ENCODE measurements at places on chromosomes 11 and 22.
A peak's percentile ranks its signal among the peaks of the same experiment; 100 is the strongest.

DNA sequence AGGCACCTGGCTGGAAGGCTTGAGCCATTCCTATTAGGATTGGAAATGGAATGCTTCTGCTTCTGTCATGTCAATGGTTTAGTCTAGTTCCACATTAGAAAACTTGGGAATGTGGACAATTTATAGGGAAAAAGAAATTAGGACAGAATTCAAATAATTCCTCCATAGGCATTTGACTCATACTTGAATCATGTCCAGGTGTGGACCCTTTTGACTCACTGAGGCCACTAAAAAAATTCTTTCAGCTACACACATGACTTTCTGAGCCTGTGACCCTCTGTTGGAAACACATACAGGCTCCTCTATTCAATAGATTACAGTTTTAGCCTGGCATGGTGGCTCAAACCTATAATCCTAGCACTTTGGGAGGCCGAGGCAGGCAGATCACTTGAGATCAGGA, 100.5 kb downstream of the RASSF10 start:
- no peak for DNase-seq

GRCh38 chr11:57322256-57323166, 2.2 kb downstream of the TNKS1BP1 start:
- DNase-seq: peak; percentile 99

GRCh38 chr11:114291842-114292680, 4.1 kb upstream of the NNMT start:
- peak; percentile 94 for DNase-seq

GRCh38 chr11:12232160-12232559, 121.8 kb downstream of the MICAL2 start:
- peak; percentile 38 for DNase-seq

- no peak for DNase-seq
Observed at GRCh38 chr11:75380716-75381420, 18.4 kb upstream of the RPS3 start.

- DNase-seq: peak; percentile 61
Observed at GRCh38 chr22:46055181-46055875, 78.4 kb upstream of the WNT7B start.

DNA sequence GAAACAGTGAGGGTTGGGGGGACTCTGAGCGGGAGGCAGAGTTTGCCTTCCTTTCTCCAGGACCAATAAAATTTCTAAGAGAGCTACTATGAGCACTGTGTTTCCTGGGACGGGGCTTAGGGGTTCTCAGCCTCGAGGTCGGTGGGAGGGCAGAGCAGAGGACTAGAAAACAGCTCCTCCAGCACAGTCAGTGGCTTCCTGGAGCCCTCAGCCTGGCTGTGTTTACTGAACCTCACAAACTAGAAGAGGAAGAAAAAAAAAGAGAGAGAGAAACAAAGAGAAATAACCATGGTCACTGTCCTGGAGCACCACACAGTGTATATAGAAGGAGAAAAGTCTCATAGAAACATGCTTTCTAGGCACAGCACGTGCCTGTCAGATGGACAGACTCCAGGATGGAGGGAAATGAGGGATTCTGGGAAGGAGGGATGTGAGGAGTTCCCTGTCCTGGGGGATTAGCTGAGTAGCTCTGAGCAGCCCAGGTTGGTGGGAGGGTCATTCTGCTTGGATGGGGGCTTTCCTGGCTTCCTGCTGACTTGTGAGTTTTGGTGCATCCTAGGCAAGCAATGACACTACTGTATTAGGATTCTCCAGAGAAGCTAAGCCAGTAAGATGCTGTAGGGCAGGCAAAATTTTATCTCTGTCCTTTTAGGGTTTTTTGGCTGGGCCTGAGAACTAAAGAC, 3.1 kb downstream of the GSTP1 start:
- no peak for DNase-seq

DNA sequence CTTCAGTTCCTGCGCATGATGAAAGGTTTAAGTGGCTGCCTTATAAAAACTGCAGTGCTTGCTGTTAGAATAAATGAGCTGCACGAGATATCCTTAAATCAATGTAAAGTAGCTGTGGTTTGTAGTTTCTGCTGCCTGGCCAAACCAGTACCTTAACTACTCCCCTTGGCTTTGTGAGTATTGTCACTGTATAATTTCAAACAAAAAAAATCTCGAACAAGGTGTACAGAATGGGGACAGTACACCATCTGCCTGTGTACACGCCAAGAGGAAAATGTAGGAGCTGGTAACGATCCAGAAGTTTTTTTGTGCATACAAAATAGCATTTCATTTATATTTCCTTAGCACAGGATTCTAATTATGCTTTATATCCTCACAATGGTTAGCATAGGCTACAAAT, 20.6 kb upstream of the NDUFC2 start:
- no peak for DNase-seq

GRCh38 chr22:20000246-20001081, 16.2 kb downstream of the ARVCF start:
- no peak for DNase-seq

DNA sequence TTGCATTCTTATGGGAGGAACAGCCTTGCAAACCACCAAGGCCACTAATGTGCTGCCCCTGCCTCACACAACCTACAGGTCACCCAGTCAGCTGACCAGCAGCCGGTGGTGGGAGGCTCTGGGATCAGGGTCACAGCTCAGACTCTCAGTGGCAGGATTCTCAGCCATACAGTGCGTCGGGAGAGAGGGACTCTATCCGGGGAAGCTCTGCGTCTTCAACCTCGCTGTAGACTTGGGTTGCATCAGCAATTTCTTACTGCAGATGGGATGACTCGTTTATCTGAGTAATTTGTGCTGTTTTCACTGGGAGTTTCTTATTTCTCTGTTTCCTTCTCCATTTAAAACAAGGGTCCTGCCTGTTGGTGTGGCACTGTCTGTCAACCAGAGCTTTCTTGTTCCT, 257.7 kb downstream of the TBC1D22A start:
- DNase-seq: peak; percentile 38

- DNase-seq: no peak
Observed at GRCh38 chr11:93993747-93994146, 27.4 kb upstream of the HEPHL1 start.

GRCh38 chr22:20008221-20008995, 8.2 kb downstream of the ARVCF start:
- no peak for DNase-seq

DNA sequence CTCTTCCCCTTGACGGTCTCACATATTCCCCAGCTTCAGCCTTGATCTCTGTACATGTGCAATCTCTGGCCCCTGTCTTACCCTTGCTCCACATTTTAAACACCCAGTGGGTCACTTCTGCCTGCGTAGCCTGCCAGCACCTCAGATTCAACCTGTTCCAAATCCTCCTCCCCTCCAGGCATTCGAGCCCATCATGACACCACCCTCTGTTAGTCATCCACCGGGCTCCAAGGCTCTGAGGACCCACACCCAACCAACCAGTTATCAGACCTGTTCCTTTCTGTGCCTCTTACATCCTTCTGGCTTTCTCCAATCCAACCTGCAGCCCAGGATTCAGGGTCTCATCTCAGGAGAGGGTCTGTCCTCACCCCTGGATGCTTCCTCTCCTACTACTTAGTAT, 119.8 kb upstream of the TBCEL start:
- DNase-seq: no peak

- no peak for DNase-seq
Observed at GRCh38 chr11:44776551-44777208, 49.9 kb downstream of the TSPAN18 start.

DNA sequence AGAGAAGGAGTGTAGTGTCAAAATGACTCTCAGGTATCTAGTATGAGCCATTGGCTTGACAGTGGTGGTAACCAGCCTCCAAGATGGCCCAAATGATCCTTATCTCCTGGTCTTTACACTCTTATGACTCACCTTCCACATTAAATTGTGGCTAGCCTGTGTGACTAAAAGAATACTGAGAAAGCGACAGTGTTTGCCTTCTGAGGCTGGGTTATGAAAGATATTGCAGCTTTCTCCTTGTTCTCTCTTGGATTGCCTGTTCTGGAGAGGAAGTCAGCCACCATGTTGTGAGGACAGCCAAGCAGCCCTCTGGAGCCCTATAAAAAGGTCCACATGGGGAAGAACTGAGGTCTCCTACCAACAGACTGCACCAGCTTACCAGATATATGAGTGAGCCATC, 15.8 kb downstream of the C11orf71 start:
- DNase-seq: no peak

DNA sequence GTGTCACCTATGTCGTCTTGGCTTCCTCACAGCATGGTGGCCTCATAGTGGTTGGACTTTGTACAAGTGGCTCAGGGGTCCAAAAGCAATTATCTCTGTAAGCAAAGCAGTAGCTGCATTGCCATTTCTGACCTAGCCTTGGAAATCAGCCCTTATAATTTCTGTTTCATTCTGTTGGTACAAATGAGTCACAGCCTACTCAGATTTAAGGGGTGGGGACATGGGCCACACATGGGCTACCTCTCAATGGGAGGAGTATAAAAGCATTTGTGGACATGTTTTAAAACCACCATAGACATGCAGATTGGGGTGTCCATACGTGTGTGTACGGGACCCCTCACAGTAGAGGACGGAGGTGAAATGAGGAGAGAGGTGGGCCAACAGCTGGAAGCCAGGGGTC, 41.6 kb downstream of the CHRDL2 start:
- no peak for DNase-seq

- no peak for DNase-seq
Observed at GRCh38 chr11:43917851-43918250, 24.6 kb upstream of the C11orf96 start.

- no peak for DNase-seq
Observed at GRCh38 chr11:46290011-46290410, 12.5 kb downstream of the CREB3L1 start.

- no peak for DNase-seq
Observed at GRCh38 chr22:32621656-32622003, 147.0 kb downstream of the FBXO7 start.

- no peak for DNase-seq
Observed at GRCh38 chr22:23058481-23059283, 11.6 kb upstream of the GNAZ start.

GRCh38 chr11:783581-784015, 6.3 kb downstream of the CEND1 start:
- DNase-seq: peak; percentile 90

Data from AG10803 (cell line).